ENCODE measurements at places on chromosomes 3 and 15.

GRCh38 chr15:68559345-68560310, 19.2 kb upstream of the CORO2B start:
- DNase-seq, result peak; percentile 67

DNA sequence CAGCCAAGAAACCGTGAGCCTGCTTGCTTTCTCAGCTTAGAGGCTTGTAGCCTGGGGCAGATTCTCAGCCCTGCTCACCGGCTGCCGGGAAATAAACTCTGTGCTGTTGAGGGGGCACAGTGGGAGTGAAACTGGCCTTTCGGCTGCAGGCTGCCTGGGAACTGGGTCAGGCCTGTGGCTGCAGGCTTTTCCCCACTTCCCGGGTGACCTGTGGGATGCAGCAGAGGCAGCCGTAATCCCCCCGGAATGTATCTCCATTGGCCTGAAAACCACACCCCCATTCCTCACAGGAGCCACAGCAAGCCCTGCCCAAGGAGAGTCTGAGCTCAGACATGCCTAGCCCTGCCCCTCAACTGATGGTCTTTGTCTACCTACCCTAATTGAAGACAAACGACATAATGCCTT, 110.9 kb downstream of the STXBP5L start:
- no peak for DNase-seq

GRCh38 chr15:97692301-97693015, 268.0 kb upstream of the ARRDC4 start:
- no peak for DNase-seq

DNA sequence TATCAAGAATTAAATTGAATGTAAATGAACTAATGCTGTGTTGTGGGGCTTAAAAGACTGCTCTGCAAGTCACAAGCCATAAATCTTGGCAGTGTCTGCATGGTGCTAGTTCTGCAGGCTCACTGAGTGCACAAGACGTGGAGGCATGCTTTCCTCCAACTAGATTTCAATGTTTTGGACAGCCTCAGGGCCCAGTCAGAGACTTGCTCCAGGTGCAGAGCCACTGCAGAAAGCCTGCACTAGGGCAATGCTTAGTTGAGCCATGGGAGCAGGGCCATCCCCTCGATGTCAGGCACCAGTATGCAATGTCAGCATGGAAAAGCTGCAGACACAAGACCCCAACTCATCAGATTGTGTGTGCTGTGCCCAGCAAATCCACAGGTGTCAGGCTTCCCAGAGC, 234.5 kb upstream of the CDIN1 start:
- DNase-seq, result no peak

DNA sequence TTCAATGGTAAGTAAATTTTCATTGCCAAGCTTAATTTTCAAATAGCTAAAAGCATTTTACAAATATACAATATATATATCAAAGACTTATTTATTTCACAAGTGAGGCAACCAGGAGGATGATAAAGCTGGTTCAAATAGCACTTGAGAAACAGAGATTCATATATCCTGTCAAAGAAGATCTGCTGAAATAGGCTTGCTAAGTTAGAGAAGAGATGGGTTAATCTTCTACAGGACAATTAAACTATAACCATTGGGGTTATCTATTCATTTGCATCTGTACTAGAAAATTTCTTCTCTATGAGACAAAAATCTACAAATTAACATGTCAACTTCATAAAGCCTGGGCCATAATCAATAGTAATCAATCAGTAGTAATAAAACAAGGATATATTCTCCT, 637.7 kb upstream of the UBE2E2 start:
- DNase-seq, result no peak

- no peak for DNase-seq
Observed at GRCh38 chr3:158671821-158672214, 630 bp downstream of the LXN start.

GRCh38 chr15:87483468-87483867, 773.1 kb downstream of the NTRK3 start:
- DNase-seq, result no peak

GRCh38 chr3:160812304-160812703, 56.3 kb downstream of the PPM1L start:
- peak; percentile 2 for DNase-seq

DNA sequence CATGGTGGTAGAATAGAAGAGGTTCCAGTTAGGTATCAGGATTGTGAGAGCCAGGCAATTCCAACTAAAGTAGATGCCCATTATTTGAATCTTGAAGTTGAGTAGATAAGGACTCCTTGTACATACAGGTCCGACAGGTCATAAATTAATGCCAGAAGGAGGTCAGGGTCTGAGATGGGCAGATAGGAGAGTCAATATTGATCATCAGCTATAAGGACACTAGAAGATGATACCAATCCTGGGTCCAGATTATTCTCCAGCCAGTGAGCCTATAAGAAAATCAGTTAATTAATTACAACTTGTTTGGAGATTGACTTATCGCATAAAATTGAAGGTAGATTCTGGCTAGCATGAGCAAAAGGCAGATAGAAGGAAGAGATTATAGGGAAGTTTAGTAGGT, 378.4 kb upstream of the NAALADL2 start:
- no peak for DNase-seq

- DNase-seq, result no peak
Observed at GRCh38 chr3:134827213-134827612, 32.2 kb downstream of the EPHB1 start.

- no peak for DNase-seq
Observed at GRCh38 chr3:127168271-127168670, 24.7 kb upstream of the PRR23E start.

DNA sequence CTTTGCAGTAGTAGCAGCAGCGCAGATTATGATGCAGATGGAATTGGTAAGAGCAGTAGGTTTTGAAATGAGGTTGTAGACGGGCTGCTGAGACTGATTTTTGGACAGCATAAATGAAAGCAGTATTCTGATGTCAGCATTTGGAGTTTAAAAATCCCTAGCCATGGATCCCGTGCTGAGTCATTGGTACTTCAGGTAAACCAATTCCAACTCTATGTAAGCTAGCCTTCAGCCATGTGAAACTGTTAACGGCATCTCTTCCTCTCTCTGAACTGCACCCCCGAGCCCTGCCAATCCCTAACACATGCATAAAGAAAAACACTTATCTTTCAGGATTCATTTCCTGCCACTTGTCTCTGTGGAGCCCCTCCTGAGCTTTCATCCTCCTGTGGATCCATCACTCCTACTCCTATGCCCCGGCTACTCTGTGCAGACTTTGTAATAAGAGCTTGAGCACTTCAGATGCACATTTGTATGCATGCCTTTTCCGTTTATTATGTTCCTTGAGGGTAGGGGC, 119.0 kb downstream of the AKAP13 start:
- no peak for DNase-seq

DNA sequence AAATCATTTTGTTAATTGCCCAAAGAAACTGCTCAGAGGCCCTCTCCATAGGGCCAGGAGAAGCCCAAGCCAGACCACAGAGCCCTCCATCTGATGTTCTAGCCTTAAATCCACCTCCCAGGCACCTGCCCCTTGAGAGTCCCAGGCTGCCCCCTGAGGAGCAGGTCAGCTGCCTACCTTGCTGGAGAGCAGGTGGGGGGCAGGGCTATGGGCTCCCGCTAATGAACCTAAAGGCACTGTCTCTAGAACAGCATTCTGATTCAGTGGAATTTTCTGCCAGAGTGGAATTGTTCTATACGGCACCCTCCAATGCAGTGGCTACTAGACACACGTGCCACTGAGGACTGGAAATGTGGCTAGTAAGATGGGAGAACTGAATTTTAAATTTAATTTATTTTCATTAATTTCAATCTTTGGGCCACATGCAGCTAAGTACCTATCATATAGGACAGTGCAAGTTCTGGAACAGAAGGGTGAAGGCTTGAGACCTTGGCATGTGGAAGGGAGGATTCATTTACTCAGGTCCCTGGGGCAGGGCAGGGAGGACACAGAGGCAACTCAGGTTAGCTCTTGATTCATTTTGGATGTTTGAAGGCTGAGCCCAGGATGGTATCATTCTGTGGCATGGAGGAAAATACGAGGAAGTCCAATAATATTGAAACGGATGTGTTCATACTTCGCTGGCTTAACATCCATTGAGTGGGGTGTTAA, 11.4 kb downstream of the AMOTL2 start:
- DNase-seq, result no peak

- no peak for DNase-seq
Observed at GRCh38 chr3:81666502-81667121, 94.8 kb downstream of the GBE1 start.

GRCh38 chr3:102237838-102238237, 197.0 kb upstream of the ZPLD1 start:
- DNase-seq, result no peak

DNA sequence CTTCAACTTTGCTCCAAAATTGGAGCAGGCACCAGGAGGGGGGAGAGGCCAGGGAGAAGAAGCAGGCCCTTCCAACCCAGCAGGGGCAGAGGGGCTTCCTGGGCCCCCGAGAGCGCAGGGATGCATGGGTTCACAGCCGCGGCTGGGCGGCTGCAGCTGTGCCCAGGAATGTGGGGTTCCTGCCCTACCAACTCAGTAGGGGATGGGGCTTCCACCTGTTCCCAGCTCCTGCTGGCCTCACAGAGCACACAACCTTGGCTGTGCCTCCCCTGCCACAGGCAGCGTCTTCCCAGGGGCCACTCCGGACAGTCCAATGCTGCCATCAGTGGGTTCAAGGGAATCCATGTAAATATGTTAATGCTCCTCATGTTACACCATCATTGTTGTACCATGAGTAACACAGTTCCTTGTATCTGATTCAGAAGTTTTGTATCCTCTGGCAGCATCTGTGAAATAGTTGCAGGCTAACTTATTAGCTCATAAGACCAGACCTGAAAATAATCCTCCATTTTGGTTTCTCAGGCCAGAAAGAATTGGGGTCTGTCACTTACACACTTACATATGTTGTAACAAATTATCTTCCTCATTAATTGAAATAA, 12.1 kb upstream of the SIAH2 start:
- DNase-seq, result no peak

- DNase-seq, result no peak
Observed at GRCh38 chr3:2908693-2909351, 201.4 kb downstream of the IL5RA start.

DNA sequence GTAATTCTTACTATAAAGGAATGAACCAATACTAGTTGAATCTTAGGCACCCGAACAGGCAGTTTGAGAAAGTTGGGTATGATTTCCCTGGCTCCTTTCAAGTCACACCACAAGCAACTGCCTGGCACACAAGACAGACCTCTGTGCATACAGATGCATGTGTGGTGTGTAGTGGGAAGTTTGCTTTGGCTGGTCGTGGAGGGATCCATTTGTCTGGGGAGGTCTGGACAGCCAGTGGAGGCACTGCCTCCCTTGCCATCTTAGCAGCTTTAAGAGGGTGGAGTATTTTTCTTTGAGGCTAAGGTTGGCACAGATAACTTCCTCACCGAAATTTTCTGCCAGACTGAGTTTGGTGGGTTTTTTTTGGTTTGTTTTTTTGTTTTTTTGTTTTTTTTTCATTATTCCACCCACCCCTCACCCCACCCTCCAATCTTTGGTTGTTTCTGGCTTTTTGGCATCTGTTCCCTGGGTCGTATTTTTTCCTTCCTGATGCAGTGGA, 97.1 kb downstream of the TMEM212 start:
- no peak for DNase-seq

GRCh38 chr15:46410705-46411104, 775.9 kb downstream of the SQOR start:
- no peak for DNase-seq

DNA sequence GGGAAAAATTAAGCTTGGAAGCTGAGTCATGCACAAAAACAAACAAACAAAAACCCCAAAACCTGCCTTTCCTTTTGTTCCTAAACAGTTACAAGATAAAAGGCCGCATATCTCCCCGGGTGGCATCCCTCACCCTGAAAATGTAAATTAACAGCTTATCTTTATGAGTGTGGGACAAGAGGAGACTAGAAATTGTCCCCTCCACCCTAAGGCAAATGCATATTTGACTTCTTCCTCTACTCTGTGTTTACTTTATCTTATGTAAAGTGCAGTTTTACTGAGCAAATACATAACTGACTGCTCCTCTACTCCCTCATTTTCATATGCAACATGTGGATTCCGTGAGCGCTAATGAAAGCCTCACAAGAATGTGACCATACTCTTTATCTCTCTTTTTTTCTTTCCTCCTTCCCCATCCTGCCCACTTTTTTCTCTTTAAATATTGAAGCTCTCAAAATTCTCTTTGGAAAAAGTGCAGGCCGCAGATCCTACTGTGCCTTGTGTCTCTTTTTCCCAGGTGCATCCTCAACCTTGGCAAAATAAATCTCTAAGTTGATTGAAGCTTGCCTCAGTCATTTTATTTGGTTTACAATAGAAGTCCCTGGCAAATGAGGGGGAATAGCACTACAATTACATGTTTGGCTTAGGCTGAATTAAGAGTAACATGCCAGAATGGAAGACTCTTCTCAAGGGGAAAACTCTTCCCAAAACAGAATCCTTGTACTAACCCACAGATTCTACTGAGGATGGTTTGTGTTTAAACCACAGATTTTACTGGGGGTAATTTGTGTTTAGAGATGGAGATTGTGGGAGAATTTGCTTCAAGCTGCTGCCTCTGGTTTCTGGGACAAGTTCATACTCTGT, 72.7 kb upstream of the WDR72 start:
- DNase-seq, result no peak

- no peak for DNase-seq
Observed at GRCh38 chr3:196990601-196991007, 22.0 kb upstream of the PIGZ start.

DNA sequence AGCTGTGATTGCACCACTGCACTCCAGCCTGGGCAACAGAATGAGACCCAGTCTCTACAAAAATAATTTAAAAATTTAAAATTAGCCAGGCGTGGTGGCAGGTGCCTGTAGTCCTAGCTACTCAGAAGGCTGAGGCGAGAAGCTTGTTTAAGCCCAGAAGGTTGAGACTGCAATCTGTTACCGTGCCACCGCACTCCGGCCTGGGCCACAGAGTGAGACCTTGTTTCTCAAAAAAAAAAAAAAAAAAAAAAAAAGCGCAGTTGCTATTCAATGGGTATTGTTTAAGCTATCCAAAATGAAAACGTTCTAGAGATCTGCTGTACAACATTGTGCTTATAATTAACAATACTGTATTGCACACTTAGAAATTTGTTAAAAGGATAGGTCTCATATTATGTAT, 24.0 kb downstream of the ZNF148 start:
- DNase-seq, result no peak

DNA sequence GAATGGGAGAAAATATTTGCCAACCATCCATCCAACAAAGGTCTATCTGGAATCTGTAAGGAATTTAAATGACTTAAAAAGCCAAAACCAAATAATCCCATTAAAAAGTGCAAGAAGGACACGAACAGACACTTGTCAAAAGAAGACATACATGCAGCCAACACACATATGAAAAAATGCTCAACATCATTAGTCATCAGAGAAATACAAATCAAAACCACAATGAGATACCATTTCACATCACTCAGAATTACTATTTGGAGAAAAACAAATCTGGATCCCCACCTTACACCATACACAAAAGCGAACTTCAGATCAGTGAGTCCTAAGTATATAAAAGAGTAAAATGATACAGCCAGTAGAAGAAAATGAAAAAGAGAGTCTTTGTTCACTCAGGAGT, 58.6 kb upstream of the MNS1 start:
- no peak for DNase-seq

GRCh38 chr3:49626101-49626581, 48.0 kb upstream of the APEH start:
- DNase-seq, result peak; percentile 25
